Hematopoietic multipotent progenitor cell (in vitro differentiated cells): ENCODE measurements at places on chromosomes 2 and 18. TPM values are rescaled to one million over a fixed set of nuclear protein-coding genes. Genes with fewer than 3 reads are reported as not detected.

- no peak for DNase-seq
Observed at GRCh38 chr2:182897137-182897536, 30.7 kb upstream of the FRZB start.

The TUBA3E gene
- not detected for total RNA-seq

- no peak for DNase-seq
Observed at GRCh38 chr2:104599787-104600510, 254.0 kb upstream of the POU3F3 start.

- no peak for DNase-seq
Observed at GRCh38 chr2:233088972-233089345, 28.8 kb downstream of the INPP5D start.

The ARHGAP28 gene
- under 0.01 TPM for total RNA-seq

The CFLAR gene
- 118 TPM for total RNA-seq

DNA sequence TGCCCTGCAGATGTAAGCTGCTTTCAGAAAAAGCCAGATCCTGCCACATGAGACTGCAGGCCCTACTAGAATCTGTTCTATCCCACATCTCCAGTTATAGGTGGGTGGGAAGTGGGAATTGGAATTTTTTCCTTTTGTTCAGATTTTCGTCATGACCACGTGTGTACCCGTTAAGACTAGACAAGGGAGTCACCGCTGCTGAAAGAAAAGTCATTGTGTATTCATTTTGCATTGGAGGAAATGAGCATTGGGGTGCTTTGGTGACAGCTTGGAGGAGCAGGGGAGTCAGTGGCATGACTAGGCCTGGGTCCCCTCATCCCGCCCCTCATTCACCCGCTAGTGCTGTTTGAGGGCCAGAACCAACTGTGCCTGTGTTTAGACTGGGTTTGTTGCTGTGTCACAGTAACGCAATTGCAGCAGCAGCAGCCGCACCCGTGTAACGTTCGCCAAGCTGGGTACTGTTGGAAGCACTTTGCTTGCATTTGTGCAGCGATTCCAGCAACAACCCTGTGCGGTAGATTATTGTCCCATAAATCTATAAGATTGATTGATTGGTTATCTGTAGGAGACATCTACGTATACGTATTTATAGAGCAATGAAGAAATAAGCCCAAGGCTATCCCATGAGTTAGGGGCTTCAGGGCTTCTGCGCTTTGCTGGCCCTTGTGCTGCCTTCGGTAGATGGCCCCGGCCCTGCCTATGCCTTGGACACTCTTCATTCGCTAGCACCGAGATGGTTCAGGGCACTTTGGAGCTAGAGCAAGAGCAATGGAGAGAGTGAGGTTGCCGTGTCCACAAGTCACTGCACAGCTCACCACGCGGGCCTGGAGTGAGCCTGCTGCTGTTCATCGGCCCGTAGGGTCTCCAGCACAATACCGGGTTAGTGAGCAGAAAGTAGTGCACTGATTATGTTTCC is 194.9 kb downstream of the AGAP1 start:
- DNase-seq, result no peak

DNA sequence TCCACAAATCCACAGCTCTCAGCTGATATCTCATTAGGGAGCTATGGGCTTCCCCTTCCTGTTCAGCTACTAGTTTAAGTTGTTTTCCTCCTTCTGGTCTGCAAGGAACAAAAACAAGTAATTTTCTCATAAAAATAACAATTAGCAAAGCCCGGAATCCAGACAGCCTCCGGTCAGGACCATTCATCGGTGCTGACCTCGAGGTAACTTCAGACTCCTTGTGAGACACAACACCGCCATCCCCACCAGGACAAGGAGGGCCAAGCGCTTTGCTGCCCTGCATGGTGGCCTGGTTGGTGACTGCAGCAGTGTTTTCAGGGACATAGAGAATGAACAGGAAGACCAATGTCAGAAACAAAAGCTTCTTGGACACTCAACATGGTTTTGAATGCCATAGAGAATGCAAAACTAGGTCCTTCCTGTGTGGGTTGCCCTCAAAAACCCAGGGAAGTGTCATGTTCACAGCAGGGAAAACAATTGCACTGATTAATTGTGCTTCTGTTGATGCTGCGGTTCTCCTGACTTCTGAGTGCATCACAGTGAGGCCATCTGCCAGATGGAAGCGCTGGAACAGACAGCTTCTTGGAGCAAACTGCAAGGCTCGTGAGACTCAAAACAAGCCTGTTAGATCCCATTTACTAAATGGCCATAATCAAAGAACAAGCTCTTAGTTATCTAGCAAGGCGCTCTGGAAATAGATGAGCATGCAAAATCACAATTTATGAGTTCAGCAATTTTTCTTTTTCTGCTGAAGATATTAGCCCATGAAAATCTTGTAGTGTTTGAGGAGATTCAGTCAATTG is 77.1 kb downstream of the HS1BP3 start:
- no peak for DNase-seq

The ANKRD23 gene
- 6.2 TPM for total RNA-seq

The ALPI gene
- not detected for total RNA-seq

GRCh38 chr2:171208657-171209056 is 48.0 kb upstream of the TLK1 start:
- DNase-seq, result peak; percentile 77

DNA sequence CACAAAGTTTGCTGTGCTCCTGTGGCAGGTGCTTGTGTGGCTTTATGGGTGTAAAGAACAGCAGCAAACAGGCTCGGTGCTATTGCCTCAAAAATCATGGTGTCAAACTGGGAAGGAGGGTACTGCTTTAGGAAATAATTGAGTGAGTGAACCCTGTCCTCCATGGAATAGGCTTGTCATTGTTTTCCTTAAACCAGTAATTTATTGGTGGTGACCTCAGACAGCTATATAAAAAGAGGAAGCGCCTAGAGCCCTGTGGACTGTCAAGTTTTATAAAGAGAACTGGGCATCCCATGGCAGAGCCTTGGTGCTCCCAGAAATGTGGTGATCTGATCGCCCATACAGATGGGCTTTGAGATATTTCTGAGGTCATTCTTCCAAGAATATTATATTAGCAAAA is 4.7 kb upstream of the CXCR4 start:
- peak; percentile 57 for DNase-seq

DNA sequence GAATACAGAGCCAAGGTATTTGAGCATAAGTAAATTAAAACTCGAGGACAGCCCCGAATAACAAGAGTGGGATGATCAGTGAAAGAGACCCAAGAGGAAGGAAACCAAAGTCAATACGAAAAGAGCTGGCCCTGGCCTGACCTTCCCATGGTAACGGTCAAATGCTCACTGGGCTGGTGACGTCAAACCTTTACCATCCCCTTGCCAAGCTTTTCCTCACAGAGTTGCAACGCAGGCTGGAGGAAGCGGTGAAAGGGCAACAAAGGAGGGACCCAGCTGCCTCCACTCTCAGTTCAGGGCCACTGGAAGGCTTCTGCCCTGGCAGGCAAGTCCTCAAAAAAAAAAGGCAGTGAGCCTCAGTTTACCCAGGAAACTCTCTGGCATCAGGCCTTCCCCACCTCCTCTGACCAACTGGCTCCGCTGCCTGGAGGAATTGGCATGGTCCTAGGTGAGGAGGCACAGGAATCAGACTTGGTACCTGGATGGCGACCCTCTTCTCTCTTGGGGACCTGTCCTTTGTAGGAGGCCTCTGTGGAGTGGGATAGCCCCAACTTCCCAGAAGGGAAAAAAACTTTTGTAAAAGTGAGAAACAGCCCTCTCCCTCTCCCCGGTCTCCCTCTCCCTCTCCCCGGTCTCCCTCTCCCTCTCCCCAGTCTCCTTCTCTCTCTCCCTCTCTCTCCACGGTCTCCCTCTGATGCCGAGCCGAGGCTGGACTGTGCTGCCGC is 212.4 kb downstream of the ANAPC1 start:
- DNase-seq, result no peak

DNA sequence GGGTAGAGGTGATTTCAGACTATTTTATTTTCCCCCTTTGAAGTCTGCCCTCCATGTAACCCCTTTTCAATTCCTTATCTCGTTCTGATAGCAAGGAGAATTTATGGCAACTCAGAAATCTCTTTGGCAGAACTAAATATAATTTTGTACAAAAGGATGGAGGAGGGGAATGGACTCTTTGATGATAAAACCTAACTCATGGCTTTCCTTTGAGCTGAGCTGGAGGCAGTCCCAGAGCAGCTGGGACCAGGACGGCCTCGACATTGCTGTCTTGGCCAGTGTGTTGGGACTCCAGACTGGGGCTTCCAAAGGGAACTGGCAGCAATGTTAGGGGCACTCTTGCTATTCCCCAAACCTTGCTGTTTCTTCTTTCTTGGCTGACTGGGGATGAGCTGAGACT is 47.7 kb downstream of the PAX8 start:
- DNase-seq, result no peak

The POTEI gene
- total RNA-seq, result not detected

DNA sequence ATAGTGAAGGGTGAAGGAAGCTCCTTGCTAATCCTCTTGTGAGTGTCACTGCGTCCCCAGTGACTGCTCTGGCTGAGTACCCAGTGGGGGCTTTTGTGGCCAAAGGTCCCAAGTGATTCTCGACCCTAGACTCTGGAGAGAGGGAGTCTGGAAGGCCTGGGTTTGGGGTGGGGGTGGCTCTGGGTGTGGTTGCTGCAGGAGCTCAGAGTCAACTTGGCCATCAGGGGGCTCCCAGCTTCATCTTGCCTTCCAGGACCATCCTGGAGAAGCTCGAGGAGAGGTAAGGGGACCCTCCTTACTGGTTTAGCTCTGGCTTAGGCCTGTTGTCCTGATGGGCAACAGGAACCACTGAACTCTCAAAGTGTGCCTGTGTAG is 592 bp downstream of the PSD4 start:
- no peak for DNase-seq

- no peak for DNase-seq
Observed at GRCh38 chr2:226603606-226604005, 196.0 kb downstream of the IRS1 start.

The GREB1 gene
- total RNA-seq, result 0.27 TPM

The ATL2 gene
- 68.7 TPM for total RNA-seq

The SERPINB11 gene
- total RNA-seq, result not detected

GRCh38 chr2:71613953-71614925 is 160.9 kb downstream of the DYSF start:
- DNase-seq, result no peak

- DNase-seq, result no peak
Observed at GRCh38 chr2:227320305-227321094, 4.6 kb upstream of the MFF start.

GRCh38 chr18:64099244-64099643 is 49.6 kb downstream of the LINC00305 start:
- DNase-seq, result no peak

DNA sequence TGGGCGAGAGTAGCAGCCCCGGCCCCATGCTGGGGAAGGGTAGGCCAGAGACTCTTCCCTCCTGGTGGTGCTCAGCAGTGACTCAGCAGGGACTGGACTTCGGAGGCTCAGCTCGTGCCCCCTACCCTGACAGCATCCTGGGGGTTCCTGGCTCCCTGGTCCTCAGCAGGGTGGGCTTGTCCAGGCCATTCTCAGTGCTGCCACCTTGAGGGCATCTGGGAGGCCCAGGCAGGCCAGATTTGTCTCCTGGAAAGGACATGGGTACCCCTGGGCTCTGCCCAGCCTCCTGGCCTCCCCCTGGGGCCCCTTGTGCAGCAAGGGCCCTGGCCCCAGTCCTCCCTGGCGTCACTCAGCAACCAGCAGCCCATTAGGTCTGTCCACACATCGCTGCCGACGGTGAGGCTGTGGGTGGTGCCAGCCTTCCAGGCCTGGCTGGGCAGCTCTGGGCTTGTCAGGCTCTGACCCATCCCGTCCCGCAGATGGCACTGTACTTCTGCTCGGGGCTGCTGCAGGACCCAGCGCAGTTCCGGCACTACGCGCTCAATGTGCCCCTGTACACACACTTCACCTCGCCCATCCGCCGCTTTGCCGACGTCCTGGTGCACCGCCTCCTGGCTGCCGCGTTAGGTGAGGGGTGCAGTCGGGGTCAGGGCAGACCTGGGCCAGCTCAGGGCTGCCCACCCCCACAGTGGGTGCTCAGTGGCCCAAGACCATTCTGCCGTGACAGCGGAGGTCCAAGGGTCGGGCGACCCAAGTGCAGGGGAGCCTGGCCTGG is 45.0 kb upstream of the ALPP start:
- peak; percentile 30 for DNase-seq

The C2orf78 gene
- total RNA-seq, result not detected

DNA sequence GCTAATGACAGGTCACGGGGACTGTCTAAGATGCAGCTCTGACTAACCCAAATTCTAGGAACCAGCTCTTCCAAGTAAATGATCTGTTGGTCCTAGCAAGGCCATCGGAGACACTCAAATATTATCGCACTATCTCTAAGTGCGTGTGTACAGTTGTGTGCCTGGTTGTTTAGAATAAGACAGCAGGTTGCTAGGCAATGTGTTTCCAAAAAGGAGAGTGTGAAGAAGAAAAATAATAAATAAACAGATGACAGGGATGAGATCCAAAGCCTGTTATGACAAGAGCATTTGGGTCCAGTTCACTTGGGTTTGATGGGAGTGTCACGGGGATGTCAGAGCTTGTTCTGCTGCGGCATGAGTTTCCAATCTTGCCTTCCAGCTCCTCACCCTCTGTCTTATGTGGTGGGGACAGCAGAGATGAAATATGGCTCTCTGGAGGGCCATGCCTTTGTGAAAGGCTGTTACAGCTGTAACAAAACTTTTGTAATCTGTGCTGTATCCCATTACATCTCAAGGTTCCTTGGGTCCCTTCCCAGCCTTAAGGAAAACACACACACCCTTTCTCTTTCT is 127.5 kb upstream of the TNP1 start:
- no peak for DNase-seq

The BIRC6 gene
- total RNA-seq, result 229 TPM

The REG3G gene
- total RNA-seq, result not detected

The FER1L5 gene
- not detected for total RNA-seq

DNA sequence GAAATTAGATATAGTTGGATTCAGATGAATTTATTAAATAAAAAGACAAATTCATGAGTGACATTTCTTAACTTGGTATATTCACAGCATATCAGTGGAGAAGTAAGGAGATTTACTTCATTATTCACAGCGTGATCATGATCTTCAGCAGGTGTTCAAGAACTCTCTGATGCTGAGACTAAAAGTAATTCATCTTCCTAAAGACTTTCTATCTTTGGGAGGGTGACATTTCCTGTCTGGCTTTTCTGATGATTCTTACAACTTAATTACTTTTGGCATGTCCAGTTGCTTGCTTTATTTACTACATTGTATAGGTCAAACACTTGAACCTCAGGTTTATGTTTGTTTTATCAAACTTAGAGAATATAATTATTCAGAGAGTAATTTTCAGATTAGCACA is 224.6 kb downstream of the PLCL1 start:
- DNase-seq, result no peak

The COX7A2L gene
- 78.4 TPM for total RNA-seq

The DYNC1I2 gene
- total RNA-seq, result 42.8 TPM

DNA sequence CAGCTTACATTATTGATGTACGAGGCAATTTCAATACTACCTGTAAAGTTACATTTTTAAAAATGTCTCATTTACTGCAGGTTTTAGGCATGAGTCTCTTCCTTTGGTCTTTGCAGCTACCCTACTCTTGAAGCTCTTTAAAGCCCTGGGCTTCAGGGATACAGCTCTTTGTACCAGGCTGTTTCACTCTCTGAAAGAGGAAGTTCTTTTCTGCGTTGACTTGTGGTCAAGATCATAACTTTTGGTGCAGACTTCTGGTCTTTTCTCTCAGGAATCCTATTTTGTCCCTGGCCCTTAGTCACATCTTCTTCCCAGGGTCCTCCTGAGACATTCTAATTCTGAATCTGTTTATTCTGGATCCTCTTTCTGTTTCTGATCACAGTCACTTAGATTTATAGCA is 16.6 kb upstream of the HRH4 start:
- DNase-seq, result peak; percentile 34

- DNase-seq, result no peak
Observed at GRCh38 chr2:182954789-182955188, 83.5 kb downstream of the NCKAP1 start.
